ENCODE measurements at places on chromosomes 7 and 10. TPM values are rescaled to one million over a fixed set of nuclear protein-coding genes. Genes with fewer than 3 reads are reported as not detected.

The CYP17A1 gene
- not detected for total RNA-seq

The HDAC9 gene
- total RNA-seq: 24.2 TPM

The IKZF1 gene
- total RNA-seq: not detected

The C7orf57 gene
- not detected for total RNA-seq

The EPDR1 gene
- not detected for total RNA-seq

The TRPV5 gene
- total RNA-seq: not detected

DNA sequence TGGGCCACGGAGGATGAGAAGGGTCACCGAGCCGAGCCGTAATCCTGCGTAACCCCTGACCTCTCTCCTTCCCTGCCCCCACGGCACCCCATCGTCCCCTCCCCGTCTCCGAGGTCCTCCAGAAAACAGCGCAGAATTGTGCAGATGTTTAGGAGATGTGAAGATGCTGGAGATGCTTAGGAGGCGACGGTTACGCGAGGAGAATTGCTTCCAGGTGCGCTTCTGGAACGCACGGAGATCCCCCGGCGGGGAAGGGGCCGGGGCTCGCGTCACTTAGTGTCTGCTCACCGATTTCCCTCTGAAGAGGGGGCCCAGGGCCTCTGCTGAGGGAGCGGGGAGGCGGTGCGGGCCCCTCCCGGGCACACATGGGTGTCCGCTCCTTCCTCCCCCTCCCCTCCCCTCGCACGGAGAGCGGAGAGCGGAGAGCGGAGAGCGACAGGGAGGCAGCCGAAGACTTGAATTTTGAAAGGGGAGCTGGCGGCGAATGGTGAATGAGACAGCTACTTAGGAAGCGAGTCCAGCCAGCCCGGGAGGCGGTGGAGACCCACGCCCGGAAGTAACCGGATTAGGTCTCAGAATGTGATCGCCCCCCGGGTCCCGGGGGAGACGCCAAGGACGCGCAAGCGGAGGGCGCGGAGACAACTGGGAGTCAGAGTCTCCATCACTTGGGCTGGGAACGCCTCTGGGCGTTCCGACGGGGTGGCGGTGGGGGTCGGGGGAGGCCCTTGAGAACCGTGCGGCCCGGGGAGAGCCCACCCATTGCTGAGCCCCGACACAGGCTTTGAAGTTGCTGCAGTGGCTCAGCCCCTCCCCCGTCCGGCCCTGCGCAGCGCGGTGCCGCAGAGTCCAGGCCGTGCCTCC lies 8.7 kb upstream of the EN2 start:
- no peak for DNase-seq
- no peaks in the 10 kb centered on the region for H3K4me1 ChIP-seq
- no peak overlapping the region for H3K27ac ChIP-seq
- no peaks in the 10 kb centered on the region for H3K36me3 ChIP-seq
- H3K27me3 ChIP-seq: peaks cover 64% of the 10 kb centered on the region
- no peak overlapping the region for H3K4me3 ChIP-seq

DNA sequence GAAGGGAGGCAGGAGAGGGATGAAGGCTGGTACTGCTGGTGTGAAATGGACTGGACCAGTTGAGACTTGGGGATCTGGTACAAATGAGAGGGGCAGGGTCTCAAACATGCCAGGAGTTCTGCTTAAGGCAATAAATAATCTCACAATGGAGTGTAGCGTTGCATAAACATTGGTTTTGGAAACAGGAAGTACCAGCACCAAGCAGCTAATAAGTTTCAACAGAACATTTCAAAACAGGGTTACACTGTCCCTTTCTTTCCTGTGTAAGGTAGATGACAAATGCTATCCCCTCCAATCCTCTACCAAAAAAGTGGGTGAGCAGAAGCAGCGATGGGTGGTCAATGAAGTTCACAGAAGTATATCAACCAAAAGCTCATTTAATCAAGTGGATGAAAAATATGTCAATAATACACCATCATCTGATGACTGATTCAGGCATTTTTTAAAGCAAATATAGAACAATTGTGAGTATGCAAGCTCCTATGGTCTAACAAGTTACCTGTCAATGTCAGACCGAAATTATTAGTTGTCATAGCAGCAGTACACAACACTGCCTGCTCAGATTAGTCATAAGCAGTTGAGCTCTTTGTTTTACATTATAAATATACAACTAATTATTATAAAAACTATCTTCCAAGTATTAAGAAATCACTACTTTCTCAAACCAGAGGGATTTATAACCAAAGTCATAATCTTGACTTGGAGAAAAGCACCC lies 220.0 kb downstream of the FAM107B start:
- H3K27me3 ChIP-seq: no peaks in the 10 kb centered on the region
- peak overlapping the region; percentile 12 for H3K27ac ChIP-seq
- H3K4me1 ChIP-seq: peaks cover 31% of the 10 kb centered on the region

DNA sequence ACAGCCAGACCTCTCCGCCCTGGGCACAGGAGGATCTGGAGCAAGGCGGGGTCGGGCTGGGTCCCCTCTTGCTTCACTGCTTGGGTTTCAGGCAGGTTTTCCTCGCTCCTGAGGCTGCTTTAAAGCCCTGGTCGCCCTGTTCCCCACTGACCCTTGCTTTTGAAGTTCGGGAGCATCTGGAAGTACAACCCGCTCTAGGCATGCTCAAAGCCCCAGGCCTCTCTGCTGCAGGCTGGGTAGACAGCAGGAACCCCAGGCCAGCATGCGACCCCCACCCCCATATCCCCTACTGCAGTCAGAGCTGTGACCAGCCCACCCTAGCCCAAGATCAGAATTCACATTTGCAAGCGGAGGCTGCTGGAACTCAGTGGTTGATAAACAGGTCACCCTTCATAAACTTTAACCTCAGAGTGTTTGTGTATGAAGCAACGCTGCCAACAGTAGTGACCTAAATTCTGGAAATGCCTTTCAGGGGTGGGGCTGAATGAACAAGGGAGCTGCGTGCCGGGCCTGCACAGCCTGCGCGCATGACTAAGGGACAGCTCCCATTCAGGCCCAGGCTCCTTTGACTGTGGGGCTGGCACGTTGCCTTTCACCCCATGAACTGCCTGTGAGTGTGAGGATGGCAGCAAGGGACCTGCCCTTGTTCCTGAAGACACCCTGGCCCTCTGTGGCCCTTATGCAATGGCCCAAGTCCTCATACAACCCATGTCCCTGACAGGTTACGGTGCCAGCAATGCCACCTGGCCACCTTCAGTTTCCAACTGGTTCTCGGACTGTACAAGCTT lies 52.5 kb downstream of the PROSER2 start:
- no peak overlapping the region for H3K4me3 ChIP-seq
- peak; percentile 87 for DNase-seq
- H3K27ac ChIP-seq: peak overlapping the region; percentile 70
- no peaks in the 10 kb centered on the region for H3K36me3 ChIP-seq
- no peaks in the 10 kb centered on the region for H3K27me3 ChIP-seq

DNA sequence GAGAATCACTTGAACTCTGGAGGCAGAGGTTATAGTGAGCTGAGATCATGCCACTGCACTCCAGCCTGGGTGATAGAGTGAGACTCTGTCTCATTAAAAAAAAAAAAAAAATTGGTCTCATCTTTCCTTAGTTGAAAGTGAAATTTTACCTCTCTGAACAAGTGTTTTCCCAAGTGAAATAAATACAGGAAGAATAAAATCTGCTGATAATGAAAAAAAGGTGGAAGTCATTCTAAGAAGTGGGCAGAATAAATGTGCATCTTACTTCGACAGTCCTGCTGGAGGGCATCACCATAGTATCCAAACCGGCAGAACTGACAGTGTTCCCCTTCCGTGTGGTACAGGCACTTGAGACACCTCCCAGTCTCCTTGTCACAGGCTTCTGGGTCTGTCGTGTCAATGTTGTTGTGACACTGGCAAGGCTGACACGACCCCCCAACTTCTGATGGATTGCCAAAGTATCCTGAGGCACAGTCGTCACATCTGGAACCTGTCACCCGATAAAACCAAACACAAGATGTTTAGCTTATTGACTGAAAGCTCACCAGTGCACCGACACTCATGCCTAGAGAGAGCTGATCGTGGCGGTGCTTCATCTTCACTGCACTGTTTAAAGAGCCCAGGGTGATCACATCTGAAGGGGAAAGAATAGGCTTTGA lies 49.6 kb downstream of the LAMB1 start:
- H3K36me3 ChIP-seq: peaks cover 52% of the 10 kb centered on the region
- H3K4me3 ChIP-seq: no peak overlapping the region
- H3K27ac ChIP-seq: peak overlapping the region; percentile 5

- H3K27ac ChIP-seq: no peak overlapping the region
- DNase-seq: no peak
- no peak overlapping the region for H3K4me3 ChIP-seq
- peaks cover 18% of the 10 kb centered on the region for H3K4me1 ChIP-seq
Observed at GRCh38 chr10:109892117-109892516, 31.2 kb downstream of the XPNPEP1 start.

- H3K4me3 ChIP-seq: no peak overlapping the region
- DNase-seq: no peak
- H3K27me3 ChIP-seq: no peaks in the 10 kb centered on the region
- H3K4me1 ChIP-seq: peaks cover 3% of the 10 kb centered on the region
- H3K27ac ChIP-seq: no peak overlapping the region
Observed at GRCh38 chr7:7183838-7184463, 1.6 kb downstream of the C1GALT1 start.

All from IMR-90 (cell line).